Neural crest cell (in vitro differentiated cells): ENCODE measurements at places on chromosomes 16 and 17. TPM values are rescaled to one million over a fixed set of nuclear protein-coding genes. Genes with fewer than 3 reads are reported as not detected.

GRCh38 chr17:350706-351448 lies 1.7 kb downstream of the RPH3AL start:
- no peak for DNase-seq

GRCh38 chr16:79261944-79262552 lies 338.5 kb downstream of the MAF start:
- DNase-seq = no peak

- no peak for DNase-seq
Observed at GRCh38 chr16:84528322-84528721, 23.9 kb upstream of the MEAK7 start.

- no peak for DNase-seq
Observed at GRCh38 chr17:44972953-44973352, 4.8 kb upstream of the C1QL1 start.

DNA sequence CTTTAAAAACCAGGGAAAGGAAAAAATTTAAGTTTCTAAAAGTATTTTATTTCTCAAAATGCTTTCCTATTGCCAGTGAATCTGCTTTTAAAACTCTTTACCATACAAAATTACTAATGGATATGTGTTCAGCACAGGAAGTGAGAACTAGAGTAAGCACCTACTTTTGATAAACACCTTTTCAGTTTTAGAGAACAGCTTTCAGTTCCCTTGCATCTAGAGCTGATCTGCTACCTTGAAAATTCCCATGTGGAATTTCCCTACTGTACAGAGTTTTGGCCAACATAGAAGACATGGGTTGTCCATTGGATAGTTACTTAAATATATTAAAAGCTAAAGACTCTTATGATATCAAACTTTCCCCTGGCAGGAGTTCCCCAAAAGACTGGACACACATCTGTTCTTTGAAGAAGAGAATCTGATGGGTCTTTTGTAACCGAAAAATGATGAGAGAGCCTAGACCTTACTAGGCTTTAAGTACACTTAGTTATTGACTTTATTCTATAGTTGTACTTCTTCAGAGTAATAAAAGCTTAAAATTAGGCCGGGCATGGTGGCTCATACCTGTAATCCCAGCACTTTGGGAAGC lies 112.1 kb upstream of the CNTNAP4 start:
- DNase-seq = no peak

DNA sequence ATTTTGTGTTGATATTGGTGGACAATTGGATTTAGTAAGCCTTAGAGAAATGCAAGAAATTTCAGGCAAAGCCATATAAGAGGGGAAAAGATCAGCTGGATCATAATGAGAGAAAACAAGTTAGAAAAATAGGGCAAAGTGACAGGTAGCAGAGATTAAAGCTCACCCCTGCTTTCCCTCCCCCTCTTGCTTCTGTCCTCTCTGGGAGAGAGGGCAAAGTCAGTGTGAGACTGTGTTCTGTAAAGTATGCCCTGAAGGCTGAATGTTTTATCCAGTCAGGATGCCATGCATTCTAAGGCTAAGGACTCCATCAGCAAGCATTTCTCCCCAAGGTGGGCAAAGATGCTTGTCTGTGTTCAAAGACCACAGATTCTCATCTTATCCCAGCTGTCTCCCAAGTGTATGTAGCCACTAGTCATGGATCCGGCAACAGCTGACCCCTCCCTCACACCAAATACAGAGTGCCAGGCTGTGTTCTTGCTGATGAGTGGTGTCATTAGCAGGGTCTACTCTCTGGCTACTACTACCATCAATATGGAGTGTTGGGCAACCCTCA lies 136.2 kb upstream of the DNAH9 start:
- no peak for DNase-seq

DNA sequence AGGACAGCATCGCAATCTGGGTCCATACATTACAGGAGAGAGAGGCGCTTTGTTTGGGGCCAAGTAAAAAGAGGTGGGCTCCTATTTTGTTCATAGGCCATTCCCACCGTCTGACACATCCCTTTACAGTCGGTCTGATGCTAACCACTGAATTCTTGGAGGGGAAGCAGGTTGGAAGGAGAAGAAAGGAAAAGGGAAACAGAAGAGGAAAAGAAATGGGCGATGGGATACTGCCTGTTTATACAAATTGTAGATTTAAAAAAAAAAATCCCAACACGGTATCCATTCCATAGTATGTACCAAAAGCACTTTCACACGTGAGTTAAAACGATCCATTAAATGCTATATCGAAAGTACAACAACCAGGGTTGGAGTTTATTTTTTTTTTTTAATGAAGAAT lies 4.0 kb upstream of the ZFHX3 start:
- DNase-seq = no peak

BLTP2 gene
- total RNA-seq = 175 and 191 TPM in 2 replicates
